ENCODE measurements at places on chromosomes 12 and 14.

- no peak for DNase-seq
These were observed 11.2 kb downstream of the HECTD4 start for GRCh38 chr12:112370868-112371510.

GRCh38 chr12:14303661-14304155 lies 61.8 kb upstream of the ATF7IP start:
- DNase-seq = no peak

DNA sequence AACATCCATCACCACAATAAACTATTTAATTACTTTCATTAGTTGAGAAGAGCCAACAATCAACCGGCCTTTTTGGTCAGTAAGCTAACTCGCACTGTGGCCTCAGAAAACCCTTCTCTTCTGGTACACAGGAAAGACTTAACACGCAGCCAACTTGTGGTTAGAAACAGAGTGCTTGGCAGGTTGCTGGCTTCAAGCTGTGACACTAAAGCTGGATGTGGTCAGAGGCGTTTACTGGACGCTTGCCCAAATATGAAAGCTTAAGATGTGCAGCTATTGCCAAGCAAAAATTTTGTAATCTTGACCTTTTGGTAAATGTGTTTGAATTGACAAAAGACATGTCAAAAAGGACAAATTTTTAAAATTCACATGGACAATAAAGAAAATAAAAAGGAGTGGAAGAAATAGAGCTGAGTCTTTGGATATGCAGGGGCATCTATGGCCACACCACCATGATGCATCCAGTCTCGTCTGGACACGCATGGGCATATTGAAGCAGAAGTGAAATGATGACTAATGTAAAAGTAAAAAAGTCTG lies 2.6 kb upstream of the KLRK1 start:
- DNase-seq = peak; percentile 86

- peak; percentile 85 for DNase-seq
These were observed 44.7 kb upstream of the AMIGO2 start for GRCh38 chr12:47124451-47124850.

DNA sequence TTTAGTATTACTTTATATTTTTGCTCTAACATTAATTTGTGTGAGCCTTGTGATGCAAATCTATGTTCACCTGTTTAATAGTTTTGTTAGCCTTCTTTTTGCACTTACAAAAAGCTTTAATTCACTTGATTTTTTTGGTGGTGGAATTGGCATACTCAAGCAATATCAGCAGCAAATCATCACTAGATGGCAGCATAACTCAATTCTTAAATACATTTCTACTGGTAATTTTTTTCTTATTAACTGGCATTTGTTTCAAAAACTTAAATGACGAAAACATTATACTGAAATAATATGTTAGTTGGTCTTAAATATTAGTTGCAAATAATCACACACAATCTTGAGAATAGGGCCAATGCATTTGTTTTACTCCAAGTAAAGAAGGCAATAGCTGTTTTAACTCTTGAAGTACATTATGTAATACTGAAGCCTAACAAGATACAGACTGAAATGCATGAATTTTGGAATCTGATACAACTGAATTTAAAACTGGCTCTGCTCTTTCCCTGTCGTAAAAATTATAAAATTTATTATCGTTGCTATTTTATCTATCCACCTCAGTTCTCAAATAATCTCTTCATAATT lies 151.5 kb downstream of the ATXN7L3B start:
- DNase-seq = peak; percentile 47

DNA sequence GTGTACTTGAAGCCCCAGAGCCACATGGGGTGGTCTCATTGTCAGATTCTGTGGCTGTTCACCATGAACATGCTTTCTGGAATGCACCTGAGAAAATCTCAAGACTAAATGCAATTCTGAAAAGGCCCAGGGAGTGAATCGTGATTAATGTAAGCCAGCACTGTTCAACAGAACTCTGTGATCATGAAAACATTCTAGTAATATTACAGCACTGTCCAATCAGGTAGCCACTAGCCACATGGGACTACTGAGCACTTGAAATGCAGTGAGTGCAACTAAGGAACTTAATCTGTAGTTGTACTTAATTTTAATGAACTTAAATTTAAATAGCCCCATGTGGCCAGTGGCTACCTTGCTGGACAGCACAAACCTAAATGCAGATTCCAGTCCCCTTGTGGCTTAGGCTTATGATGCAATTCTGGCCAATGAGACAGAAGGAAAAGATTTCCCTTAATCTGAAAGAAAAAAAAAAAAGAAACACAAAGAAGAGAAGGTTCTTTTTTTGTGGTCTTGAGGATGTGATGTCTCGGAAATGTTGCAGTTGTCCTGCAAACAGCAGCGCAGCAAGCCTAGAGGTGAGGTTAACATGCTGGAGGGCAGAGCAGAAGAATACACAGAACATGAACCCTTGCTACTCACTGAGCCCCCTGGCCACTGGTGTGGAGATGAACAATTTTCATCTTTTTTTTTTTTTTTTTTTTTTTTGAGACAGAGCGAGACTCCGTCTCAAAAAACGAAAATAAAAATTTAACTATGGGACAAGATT lies 48.2 kb downstream of the SPPL3 start:
- DNase-seq = no peak

DNA sequence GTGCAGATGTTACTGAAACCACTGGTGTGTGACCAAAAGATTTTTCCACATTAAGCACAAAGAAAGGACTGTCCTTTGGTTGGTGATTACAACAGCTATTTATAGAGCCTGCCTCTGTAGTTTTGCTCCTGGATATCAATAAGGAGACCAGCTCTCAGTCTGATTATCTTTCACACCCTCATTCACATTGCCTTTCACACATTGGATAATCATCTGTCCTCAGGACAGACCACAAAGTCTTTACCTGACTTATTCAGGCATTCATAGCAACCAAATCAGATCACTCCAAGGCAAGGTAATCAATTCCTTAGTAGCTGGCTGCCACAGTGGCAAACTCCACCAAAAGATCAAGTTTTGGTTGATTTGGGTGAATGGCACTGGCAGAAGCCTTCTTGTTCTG lies 59.6 kb upstream of the CPSF6 start:
- DNase-seq = no peak

DNA sequence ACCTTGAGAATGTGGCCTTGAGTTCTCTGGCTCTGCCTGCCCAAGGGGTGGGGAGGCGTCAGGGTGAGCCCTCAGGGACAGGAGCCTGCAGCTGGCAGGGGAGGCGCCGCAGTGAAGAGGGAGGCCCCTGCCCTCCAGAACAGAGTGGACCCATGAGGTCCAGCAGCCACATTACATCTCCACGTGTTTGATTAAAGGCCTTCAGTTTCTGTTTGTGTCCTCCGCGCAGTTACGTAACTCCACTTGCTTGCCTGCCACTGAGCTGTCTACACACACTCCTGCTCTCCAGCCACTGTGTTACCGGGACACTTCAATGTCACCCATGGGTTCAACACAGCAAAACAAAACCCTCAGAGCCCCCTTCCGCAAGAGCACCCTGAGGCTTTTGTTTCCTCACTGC lies 70.4 kb downstream of the CHGA start:
- DNase-seq = no peak

DNA sequence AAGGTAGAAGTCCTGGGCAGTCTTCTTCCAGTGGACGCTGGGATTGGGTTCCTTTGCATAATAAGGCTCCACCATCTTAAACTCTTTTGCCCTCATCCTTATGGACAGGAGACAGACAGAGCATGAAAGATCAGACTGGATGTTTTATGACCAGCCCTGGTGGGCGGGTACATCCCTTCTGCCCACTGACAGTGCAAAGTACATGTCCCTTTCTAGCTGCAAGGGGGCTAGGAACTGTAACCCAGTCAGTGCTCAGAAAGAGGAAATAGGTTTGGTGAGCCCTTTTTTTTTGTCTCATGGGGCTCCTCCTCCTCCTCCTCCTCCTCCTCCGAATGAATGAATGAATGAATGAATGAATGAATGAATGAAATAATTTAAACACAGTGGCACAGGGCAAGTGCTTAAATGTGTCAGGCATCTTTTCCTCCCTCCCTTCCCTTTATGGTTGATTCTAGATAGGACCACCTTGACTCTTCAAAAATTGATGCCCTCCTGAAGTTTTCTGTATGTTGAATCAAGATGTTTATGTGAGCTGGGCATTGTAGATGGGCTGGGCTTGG lies 36.4 kb upstream of the HNF1A start:
- no peak for DNase-seq

- DNase-seq = peak; percentile 55
These were observed 125.7 kb downstream of the TSPAN9 start for GRCh38 chr12:3202734-3203446.

- DNase-seq = no peak
These were observed 1.4 kb downstream of the SYT10 start for GRCh38 chr12:33438025-33438772.

DNA sequence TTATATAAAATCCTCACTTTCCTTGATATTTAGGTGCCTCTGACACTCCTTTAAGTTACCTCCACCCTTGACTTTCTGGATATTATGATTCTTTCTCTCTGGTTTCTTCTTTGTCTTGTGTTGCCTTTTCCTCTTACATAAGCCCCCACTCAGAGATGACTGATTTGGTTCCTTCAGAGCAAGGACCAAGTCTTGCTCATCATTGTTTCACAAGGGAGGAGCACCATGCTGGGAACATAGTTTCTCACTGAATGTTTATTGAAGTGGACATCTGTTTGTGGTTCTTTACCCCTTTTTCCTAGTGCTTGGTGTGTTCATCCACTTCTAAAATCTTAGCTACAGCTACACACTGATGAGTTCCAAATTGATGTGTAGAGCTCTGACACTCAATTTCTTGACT lies 161.3 kb upstream of the PTPRQ start:
- peak; percentile 37 for DNase-seq

GRCh38 chr12:106962286-106962685 lies 6.6 kb downstream of the TMEM263 start:
- DNase-seq = peak; percentile 78

DNA sequence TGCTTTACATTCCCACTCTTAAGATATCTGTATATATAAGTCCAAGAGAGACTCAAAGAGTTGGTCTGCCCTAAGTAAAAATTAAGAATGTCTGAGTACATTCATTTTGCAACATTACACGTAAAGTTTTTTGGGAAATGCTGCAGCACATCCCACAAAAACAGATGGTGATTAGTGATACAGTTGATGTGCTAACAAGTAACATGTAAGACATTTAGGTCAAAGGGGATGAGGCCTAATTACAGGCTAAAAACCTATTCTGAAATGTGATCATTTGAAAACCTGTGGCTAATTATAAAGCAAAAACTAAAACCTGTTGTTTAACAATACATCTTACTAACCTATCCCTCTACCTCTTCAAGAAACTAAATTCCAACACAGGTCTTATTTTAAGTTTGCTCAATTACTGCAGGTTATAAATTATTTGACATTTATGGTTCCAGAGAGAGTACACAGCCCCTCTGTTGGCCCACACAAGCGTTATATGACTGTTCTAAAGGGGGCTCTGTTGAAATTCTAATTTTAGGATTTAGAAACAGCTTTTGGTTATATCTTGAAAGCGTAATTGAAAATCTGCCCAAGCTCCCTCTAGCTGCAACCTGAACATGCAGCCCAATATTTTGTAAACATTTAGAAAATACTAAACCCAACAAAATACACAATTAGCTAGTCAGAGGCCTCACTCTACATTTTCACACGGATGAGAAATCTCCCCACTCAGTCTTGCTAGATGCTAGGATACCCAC lies 42.9 kb downstream of the BRAP start:
- DNase-seq = peak; percentile 8

DNA sequence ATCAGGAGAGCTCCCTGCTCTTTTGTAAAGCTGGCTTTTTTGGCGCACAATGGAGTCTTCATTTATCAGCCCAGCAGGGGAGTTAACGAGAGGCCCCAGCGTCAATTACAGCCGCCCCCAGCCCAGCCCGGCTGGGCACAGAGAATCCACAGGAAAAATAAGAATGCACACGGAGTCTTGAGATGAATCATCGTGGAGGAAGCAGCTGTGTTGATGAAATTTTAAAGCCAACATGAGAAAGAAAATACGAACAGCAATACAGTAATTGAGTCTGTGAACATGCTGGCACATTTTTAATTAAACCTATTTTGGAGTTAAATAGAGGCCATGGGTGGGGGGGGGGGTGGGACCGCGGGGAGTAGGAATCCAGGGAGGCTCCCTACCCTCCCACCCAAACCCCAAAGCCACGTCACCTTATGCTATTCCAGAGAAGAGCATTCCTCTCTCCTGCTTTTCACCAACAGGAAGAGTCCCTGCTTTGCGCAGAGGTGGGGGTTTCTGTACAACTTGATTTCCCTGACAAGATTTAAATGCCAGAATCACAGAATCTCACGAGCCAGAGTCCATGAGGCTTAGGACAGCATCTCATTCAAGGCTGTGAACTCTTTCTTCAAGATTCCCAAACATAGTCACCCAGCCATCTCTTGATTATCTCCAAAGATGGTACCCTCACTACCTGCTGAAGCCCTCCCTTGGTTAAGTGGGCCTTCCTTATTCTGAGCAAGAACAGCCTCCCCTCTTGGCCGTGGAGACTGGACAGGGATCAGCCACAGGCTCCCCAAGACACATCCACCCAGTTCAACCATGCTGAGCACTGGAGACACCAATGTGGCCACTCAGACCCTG lies 50.3 kb downstream of the CCNK start:
- peak; percentile 80 for DNase-seq

DNA sequence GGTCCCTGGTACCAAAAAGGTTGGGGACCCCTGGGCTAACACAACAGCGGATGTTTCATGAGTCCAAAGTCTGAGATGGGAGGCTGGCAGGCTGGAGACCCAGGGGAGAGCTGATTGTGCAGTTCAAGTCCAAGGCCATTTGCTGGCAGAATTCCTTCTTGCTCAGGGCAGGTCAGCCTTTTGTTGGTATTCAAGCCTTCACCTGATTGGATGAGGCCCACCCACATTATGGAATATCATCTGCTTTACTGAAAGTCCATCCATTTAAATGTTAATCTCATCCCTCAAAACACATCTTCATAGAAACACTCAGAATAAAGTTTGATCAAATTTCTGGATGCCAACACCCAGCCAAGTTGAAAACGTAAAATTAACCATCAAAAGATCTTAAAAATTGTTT lies 52.9 kb downstream of the GSC start:
- no peak for DNase-seq

- no peak for DNase-seq
These were observed 90.9 kb upstream of the DCN start for GRCh38 chr12:91273560-91273959.

- DNase-seq = peak; percentile 93
These were observed at the start of gene AJUBA for GRCh38 chr14:22982477-22983245. AJUBA (minus strand) TSS chr14:22982551; CDS start chr14:22982266, 285 bp downstream.

- DNase-seq = no peak
These were observed 97.2 kb downstream of the SSPN start for GRCh38 chr12:26292596-26292995.

GRCh38 chr14:22291406-22291805 lies 297.6 kb downstream of the DAD1 start:
- peak; percentile 29 for DNase-seq

- no peak for DNase-seq
These were observed 718 bp upstream of the JDP2 start for GRCh38 chr14:75427126-75427481.

DNA sequence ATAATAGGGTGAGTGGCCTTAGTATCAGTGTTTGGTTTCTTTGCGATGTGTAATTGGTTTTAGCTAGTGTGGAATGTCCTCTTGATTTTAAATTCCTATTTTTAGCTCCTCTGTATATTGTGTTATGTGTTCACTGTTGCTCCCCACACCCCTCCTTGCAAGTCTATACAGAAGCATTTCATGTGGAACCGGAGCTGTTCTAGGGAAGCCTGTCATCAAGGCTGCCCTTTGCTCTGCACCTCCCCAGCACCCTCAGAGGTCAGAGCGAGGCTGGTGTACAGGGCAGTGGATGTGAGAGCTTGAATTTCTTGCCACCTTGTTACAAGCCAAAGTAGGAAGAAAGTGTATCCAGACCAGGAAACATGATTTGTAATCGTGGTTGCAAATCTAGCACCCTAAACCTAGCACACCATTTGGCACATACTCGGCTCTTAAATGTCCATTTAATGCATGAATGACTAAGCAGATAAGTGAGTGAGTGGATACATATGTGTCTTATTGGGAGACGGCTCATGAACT lies 376.8 kb downstream of the RGS6 start:
- DNase-seq = no peak

All from EH (cell line).